Effector memory CD4-positive, alpha-beta T cell (primary cell): ENCODE measurements at places on chromosomes 16 and 17.

DNA sequence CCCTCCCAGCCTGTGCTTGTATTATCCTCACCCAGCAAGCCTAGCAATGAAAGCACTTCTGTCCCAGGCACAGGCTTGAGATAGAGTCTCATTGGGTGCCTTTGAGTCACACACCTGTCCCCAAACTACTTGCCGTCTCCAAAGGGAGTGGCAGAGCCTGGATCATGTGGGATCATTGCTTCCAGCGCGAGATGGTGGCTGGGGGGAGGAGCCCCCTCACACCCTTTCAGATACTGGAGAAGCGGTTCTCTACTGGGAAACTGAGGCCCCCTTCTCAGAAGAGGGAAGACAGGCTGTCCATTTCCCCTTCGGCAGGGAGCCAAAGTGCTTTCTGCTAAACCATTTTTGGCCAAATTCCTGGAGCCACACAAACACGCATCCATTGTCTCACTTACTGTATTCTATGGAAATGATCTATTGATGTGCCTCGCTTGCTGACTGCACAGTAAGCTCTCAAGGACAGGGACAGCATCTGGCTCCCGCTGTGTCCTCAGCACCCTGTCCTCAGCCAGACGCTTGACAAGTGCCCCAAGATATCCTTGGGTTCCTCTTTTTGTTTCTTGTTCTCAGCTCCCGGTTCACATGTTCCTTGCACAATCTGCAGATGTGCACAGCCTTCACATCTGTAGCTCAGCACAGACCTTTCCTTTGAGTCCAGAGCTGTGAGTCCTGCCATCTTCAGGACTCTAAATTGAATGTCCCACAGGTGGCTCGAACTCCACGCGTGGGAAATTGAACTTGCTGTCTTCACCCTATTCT, 26.0 kb upstream of the DLX3 start:
- no peak for DNase-seq

DNA sequence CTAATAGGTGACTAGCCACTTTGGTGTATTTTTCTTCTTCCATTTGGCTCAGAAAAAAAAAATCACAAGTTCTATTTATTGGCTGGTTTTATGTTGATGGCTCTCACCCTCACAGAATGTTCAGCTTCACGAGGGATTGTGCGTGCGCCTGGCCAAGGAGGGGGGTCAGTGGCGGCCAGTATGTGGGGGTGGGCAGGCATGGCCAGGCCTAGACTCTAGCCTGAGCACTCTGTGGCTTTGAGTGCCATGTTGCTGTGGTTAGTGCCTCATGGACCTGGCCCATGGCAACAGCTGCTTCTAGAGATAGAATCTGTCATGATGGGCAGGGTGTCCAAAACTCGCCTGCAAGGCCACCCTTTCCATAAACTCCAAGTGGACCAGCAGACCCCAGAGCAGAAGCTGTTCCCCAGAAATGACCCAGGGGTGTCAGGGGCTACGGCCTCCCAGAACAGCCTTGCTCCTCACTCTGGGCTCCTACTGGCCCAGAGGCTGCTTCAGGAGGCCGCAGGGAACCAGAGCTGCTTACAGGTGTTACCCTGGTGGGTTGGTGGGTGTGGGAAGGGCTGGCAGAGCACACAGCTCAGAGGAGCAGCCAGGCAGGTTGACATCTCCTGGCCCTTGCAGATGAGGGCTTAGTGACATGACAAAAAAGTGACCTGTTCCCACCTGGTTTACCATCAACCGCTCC, 124.9 kb downstream of the SOCS1 start:
- no peak for DNase-seq

GRCh38 chr16:78654929-78655328, 555.5 kb downstream of the WWOX start:
- DNase-seq: no peak

DNA sequence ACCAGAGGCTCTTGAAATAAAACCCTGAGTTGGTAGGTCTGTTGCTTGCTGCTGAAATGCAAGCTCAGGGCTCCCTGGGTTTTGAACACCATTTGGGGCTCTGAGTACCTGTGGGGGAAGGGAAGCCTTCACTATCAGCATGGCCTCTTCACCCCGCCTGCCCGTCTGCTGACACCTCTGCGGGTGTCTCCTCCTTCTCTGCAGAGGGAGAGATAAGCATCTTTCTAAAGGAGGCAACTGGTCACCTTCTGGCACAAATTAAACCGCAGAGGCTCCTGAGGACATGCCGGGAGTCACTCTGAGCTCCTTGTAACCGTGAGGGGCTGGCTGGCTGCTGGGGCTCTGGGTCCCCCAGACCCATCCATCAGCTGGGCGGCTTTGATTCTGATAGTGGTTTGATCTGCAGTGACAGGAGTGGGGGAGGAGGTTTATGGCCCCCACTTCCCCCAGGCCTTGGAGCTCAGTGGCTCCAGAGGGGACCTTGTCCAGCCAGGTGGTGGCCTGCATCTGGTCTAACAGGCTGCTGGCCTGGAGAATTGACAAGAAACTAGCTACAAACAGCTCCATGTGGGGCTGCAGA, 123.5 kb downstream of the IRF8 start:
- DNase-seq: no peak

DNA sequence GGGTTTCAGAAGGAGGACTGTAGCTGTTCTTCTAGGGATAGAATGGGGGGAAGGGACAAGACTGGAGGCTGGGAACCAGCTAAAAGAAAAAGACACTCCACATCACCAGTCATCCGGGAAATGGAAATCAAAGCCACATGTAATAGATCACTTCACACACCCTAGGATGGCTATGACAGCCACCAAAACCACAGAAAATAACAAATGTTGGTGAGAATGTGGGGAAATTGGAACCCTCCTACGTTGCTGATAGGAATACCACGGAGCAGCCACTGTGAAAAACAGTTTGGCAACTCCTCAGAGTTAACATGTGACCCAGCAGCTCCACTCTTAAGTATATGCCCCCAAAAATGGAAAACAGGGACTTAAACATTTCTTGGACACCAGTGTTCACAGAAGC, 2.3 kb downstream of the TLE7 start:
- DNase-seq: no peak

- no peak for DNase-seq
Measured at GRCh38 chr17:30225112-30225511, 10.4 kb downstream of the SLC6A4 start.

- no peak for DNase-seq
Measured at GRCh38 chr16:22370038-22370820, 4.2 kb downstream of the CDR2 start.

GRCh38 chr17:37488009-37488604, 1.6 kb upstream of the DUSP14 start:
- DNase-seq: no peak

GRCh38 chr17:77409282-77410161, 268.8 kb downstream of the SEC14L1 start:
- DNase-seq: no peak

GRCh38 chr16:75208861-75209505, 2.0 kb upstream of the CTRB2 start:
- no peak for DNase-seq

DNA sequence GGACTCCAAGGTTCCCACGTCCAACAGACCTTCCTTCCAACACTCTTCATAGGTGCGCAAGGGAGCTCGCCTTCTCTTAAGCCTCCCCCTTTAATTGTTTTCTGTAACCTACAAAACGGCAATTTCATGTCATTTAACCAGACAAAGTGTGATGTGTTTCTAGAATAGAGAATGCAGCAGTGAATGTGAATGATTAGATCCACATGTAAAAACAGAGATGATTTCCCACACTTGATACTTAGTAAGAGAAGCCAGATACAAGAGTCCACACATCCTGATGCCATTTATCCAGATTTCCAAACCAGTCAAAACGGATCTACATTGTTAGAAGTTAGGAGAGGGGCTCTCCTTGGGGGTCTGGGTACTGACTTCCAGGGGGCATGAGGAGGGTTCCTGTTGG, 89.3 kb downstream of the IRF8 start:
- no peak for DNase-seq

DNA sequence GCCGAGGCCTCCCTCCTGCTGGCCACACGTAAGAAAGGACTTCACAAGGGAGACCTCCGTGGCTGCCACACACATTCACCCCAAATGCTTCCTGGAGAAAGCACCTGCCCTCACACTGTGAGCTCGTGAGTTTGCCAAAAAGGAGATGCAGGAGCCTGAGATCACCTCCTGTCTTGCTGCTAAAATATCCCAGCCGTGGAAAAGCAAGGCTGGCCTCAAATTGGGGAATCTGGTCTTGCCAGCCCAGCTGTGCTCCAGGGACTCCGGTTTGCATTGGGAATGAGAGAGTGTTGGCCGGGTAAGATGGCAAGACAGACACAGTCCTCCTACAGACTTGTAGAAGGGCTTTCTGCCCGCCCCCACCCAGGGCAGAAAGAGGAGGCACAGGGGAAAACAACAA, 13.8 kb downstream of the RBFOX3 start:
- no peak for DNase-seq

DNA sequence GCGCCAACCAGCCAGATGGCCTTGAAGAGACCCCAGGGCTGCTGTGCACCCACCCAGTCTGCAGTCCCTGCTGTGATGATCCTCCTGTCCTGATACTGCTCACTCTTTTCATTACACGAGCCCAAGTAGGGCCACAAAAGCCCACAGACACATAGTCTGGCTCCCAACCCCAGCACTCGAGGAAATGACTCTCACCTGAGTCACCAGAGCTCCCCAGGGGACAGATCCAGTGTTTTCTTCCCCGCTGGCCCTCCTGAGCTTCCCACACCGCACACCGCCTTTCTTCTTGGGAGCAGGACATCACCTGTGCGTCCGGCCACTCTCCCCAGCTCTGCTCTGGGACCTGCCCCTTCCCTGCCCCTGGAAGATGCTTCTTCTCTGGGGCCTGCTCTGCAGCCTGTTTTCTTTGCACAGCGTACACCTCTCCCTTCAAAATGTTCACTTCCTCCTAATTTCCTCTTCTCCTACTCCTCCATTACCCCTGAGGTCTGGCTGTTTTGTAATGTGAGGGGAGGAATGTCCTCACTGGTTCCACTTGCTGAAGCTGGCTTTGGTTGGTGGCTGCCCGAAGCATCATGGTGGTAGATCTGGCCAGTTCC, 2.0 kb upstream of the SCN4A start:
- DNase-seq: no peak
